ENCODE measurements at places on chromosomes 13 and 19.

- no peak for DNase-seq
Measured at GRCh38 chr13:24272452-24273161, 36.8 kb upstream of the C1QTNF9 start.

DNA sequence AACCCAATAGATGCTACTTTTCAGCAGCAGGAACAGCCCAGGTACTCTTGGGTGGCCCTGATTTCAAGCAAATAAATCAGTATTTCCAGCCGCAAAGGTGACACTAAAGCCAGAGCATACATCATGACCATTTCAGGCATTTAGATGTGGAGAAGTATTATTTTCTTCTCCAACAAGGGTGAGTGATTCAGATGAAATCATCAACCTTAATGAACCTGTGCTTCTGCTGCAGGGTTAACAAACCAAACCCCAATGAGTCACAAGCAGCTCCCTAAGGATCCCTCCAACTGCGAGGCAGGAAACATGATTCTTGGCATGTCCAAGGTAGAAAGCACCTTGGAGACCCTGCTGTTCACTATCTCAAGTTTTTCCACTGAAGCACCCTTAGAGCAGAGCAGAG lies 32.7 kb downstream of the MBNL2 start:
- DNase-seq = no peak

GRCh38 chr19:46250076-46250735 lies 20.7 kb downstream of the IGFL1 start:
- DNase-seq = no peak

DNA sequence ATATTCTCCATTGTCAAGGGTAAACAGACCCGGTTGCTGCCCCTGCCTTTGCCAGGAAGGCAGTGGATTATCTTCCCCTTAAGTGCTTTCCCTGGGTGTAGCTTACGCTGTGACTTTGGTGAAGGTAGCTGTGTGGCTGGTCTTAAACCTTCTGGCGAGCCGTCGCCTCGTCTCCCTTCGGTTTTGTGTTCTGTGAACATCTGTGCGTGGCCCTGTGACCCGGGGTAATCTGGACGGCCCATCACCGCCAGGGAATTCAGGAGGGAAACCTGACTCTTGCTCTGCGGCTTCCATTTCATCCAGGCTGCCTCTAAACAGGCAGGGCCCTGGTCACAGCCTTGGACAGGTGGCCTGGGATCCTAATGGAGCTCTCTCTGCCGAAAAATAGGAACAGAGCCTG lies 78.7 kb downstream of the SHISA2 start:
- no peak for DNase-seq

- DNase-seq = no peak
Measured at GRCh38 chr13:102405499-102406100, 3.8 kb upstream of the FGF14 start.

GRCh38 chr19:33948651-33949335 lies 152.1 kb downstream of the KCTD15 start:
- DNase-seq = no peak

DNA sequence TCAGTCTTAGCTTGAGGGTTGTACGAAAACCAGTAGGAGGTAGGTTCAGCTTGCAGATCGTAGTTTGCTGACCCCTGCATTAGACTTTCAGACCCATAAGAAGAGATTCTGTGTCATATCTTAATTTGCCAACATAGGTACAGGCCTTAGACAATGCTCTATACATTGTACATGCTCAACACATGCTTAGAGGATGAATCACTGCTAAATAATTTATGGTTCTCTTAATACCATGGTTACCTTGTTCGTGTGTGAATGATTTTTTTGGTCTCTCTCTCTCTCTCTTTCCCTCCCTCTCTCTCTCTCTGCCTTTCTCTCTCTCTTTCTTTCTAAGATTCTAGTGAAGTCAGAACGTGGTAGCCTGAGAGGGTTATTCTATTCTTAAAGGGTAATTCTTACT lies 112.2 kb downstream of the FGF14 start:
- DNase-seq = no peak

DNA sequence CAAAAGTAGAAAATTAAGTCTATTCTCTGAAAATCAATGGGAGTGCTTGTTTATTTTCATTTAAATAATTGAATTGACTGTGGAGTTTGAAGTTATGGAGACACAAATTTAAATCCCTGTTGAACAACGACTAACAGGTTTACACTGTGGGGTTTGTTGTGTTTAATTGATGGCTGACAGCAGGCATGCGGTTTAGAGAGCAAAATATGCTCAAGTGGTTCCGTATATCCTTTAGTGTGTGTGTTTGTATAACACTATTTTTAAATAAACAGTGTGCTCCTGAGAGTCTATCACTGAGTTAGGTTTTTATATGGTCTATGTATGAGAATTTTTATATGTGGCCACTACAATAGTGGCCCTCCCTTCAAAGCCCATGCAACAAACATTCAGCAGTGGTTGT lies 332.0 kb downstream of the GPC6 start:
- DNase-seq = no peak

DNA sequence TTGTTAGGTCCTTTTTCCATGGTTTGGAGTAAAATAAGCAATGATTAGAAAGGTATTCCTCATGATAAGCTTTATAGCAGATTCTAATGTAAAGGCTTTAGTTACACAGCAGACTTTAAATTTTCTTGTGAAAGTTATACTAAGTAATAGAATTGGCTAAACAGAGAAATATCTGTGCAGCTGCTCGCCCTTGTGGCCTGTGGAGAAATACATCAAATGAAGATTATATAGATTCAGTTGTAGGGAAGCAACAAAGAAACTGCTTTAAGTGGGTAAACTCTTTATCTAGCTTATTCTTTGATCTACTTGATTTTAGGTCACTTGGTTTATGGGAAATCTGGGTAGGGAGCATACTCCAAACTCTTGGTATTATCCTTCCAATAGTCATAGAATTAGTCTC lies 1269.7 kb upstream of the SPRY2 start:
- no peak for DNase-seq

DNA sequence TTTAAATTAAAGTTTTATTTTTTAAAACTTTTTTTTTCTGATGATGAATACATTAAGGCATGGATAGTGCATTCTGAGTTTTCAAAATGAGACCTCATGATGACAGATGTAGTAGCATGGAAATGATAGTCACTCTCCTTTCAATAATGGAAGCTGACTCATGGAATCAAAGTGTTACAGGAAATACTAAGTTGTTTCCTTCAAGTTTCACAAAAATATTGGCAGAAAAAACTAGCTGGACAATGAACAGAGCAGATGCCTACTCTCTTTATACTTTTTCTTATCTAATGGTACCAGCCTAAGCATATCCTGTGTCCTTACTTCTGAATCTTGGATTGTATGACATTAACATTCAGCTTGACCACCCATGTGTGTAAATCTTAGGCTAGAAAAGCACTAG lies 1337.3 kb downstream of the PCDH9 start:
- DNase-seq = no peak

DNA sequence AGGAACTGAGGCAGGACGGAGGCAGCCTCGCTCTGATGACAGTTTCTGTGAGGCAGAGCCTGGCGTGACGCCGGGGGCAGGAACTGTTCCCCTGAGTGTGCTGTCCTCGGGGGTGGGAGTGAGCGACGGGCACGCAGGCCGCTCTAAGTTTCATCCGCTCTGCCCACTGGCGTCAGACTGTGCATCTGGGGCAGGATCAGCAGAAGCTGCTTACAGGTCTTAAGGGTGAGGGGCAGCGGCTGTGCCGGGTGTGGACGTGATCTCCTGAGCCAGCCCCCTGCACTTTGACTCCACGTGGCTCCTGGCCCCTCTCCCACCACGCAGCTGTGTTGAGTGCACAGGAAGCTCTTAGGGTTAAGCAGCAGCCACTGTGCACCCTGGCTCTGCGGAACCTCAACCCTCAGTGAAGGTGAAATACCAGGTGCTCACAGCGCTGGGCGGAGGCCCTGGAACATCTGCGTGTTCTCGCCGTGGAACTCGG lies 1.5 kb downstream of the GRK1 start:
- DNase-seq = no peak

DNA sequence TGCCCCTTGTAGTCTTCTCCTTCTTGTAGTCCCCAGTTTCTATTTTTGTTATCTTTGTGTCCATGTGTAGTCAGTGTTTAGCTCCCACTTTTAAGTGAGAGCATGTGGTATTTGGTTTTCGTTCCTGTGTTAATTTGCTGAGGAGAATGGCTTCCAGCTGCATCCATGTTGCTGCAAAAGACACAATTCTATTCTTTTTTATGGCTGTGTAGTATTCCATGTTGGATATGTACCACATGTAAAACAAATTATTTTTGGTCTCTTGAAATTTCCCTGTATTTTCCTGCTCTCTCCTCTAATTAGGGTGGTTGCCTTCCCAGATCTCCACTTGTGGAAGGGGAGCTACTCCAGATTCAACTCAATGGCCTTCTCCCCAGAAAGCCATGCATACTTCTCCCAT lies 813.8 kb downstream of the UQCRFS1 start:
- DNase-seq = no peak

DNA sequence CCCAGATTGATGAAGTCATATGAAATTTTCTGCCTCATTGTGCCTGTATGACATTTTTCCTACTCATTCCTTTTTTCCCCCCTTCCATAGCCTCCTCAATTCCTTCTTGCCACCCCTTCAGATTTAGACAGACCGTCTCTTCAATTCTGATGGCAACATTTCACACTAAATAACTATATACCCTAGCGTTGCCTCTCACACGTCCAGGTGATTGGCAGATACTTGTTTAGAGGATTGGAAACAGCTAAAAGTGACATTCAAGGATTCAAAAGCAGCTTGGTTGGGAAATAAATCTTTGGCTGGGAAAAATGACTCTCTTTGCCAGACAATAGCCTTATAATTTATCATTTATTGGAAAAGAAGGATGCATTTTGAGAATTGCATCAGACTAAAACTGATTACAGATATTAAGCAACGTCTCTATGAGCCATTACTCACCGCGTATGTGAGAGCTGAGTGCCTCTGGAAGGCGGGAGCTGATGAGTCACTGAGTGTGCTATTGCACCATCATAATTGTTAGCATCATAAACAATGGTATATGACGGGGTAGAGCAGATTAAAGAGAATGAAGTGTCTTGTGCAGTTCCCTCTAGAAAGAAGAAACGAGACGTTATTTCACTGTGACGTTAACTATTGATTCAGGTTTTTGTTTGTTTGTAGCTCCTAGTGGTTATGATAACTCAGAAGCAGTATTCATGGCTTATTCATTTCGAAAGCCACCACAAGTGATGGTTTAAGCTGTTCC lies 61.1 kb upstream of the FAM216B start:
- no peak for DNase-seq

- no peak for DNase-seq
Measured at GRCh38 chr13:40288259-40288658, 378.2 kb downstream of the FOXO1 start.

DNA sequence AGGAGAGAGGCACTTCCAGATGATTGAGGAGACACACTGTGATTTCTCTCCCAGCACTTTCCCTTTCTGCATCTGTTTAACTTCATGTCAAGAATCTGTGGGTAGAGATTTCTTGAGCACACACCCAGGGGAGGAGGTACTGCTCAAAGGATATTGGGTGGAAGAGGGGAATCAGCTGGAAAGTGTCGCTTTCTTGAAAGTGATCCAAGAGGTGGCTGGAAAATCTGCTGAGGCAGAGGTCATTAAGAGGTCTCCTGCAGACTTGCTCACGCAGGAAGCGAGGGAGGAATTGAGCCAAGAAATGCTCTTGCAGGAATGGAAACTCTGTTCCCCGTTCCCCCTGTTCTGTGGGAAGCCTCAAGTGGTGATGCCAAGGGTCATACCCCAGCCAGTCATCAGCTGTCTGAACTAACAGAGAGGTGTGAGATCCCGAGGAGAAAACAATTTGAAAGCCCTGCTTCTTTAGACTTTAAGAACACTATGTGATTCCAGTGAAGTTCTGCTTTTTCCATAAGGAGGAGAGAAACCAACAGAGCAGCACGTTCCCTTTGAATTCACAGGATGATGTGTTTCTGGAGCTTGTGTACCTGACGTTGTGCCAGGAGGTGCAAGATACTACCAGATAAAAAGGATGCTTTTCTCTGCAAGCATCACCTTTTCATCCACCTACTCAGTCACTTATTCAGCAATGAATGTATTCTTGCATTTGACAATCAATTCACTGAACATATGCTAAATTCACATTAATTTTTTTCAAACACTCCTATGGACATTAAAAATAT lies 163.4 kb upstream of the GPR12 start:
- no peak for DNase-seq

- DNase-seq = no peak
Measured at GRCh38 chr19:39831679-39832078, 2.3 kb downstream of the DYRK1B start.

DNA sequence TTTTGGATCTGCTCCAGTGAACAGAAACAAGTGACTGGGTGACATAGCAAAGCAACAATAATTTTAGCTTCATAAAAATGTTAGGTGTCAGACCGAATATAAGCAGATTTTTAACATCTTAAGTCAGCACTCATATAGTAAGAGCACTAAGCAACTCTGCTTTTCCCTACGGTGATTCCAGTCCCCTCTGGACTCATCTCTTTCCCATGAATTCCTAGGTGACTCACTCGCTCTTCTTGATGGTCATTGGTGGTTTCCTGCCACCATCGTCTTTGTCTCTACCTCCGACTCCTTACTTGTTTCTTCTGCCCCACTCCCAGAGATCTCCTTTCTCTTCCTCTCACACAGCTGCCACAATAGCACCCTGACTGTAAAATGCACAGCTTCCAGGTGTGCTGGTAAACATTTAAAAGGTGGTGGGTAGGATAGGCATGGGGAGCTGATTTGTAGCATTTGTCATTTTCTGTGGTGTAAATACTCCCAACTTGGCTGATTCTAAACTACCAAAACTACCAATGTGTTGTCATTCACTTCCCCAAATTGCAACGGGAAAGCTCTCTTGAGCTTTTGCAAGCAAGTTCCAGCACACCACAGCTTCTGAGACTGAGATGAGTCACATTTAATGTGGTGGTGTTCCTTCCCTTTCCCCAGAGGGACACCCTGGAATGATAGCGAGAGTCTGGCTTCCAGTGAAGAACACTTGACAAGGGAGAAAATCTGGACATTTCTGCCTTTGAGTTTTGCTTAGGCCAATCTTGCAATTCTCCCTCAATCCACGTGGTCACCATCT lies 42.8 kb upstream of the CLDN10 start:
- no peak for DNase-seq

DNA sequence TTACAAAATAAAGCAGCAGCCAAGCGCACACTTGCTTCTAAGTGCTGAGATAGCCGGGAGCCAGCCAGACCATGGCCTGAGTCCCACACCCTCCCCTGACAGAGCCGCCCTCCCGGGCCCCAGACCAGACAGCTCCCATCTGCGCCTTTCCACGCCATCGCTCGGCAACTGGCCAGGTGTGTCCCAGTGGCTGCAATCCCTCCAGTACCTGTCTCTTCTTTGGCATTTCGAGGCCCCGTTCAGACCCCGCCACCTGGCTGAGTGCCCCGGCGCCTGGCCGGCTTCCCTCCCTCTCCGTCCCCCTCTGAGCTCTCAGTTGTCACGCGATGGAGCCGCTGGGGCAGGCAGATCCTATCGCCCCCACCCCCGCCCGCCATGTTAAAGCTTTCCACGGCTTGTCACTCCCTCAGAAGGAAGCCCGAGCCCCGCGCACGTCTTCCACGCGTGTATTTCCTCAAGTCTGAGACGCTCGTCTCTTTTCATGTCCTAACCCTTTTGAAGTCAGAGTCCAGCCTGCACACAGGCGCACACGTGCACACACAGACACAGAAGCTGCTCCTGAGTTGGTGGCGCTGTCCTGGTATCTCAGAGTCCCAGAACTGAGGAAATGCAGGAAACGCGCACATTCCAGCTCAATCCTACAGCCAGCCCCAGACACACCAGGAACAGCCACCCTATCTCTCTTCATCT lies 7.9 kb downstream of the MLLT1 start:
- no peak for DNase-seq
